ENCODE measurements at places on chromosomes 5 and 9.

DNA sequence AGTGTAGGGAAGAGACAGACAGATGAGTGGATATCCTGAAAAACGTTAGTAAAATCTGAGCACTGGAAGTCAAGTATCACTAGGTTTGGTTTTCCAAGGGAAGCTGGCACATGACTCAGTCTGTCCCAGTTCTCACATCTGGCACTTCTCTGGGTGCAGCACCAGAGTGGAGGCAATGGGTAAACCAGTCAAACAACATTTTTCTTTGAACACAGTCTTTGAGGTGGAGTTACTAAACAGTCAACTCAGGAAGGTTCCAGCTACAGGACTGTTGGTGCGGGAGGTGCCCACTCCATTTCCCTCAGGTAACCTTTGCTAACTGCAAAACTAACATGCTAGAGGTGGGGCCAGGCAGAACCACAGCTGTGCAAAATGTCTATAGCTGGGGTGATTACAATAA is 301.4 kb upstream of the RFX3 start:
- DNase-seq = no peak

DNA sequence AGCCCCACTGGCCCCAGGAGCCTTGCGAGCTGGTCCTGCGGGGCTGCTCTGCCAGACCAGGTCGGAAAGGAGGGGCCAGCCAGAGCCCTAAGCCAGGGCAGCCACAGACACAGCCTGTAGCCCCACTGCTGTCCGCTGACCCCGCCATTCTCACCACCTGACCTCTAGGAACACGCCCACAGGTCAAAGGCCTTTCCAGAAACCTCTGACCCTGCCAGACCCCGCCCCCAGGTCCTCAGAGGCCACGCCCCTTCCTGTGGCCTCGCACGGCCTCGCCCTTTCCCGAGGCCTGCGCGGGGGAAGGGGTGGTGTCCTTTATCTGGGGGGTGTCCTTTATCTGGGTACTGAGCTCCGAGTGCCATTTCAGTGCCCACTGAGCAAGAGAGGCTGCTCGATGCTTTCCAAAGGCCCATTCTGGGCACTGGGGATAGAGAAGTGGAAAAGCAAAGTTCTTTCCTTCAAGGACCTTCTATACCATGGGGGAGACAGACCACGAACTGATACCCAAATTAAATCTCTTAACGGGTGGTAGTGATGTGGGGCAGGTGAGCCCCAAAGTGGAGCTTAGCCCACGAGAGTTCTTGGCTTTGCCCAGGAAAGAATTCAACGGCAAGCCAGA is 46.5 kb downstream of the P4HA2 start:
- no peak for DNase-seq

DNA sequence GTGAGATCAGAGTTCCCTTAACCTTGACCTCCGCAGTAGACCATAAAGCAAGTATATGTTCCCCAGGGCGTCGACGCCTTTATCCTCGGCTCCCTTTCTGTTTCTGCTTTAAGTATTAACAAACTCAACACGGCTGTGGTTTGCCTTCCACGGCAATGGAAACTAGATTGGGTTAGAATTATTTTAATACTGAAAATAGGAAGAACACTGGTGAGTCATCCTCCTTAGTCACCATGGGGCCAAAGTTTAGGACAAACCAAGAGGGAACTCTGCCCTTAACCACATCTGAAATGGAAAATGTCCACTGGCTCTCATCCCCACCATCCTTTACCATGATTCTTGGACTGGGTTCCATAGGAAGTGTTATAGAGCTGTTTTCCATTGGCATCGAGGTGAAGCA is 386.1 kb downstream of the ACTL7B start:
- peak; percentile 93 for DNase-seq

- no peak for DNase-seq
Measured at GRCh38 chr9:18268381-18268780, 205.6 kb upstream of the ADAMTSL1 start.

DNA sequence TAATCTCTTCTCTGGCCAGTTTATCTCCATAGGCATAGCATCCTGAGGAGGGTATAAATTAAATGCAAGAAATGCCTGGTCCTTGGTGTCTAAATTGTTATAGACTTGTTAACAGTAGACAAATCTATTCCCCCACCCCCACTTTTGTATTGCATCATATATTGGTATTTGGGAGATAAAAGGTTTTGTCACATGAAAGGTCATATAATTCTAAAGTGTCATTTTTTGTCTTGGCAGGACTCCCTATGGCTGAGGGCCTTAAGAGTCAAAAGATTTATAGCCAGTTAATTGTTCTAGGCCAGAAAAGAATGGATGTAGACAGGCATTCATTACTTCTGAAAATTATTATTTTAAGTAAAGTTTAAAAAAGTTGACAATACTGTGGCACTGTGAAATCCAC is 90.3 kb upstream of the MOCS2 start:
- DNase-seq = no peak

- DNase-seq = no peak
Measured at GRCh38 chr9:134422301-134423090, 96.2 kb downstream of the RXRA start.

- DNase-seq = peak; percentile 56
Measured at GRCh38 chr5:143153332-143154119, 250.0 kb downstream of the NR3C1 start.

GRCh38 chr5:151038801-151039238 is 18.4 kb downstream of the GPX3 start:
- peak; percentile 61 for DNase-seq

DNA sequence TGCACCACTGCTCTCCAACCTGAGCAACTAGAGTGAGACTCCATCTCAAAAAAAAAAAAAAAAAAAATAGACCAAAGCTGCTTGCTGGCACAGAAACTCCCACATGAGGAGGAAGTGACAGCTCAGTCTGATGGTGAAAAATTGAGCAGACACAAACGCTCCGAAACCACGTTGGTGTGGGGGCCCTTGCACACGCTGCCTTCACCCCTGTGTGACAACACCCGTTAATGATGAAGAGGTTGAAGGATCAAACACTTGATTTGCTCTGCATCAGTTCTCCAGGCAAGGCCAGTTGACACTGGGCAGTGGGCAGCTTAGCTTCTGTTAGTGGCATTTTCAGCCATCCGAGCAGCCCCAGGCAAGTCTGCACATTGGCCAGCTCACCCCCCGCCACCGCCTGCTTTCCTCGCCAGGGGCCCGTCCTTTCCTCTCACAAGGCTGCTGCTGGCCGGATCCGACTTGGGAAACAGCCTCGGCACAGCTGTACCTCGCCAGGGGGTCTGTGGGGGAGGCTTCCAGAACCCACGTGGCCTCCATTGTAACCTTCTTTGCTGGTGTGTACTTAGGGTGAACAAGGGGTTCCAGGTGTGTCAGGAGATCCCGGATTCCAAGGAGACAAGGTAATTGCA is 79.8 kb downstream of the COL27A1 start:
- peak; percentile 6 for DNase-seq

DNA sequence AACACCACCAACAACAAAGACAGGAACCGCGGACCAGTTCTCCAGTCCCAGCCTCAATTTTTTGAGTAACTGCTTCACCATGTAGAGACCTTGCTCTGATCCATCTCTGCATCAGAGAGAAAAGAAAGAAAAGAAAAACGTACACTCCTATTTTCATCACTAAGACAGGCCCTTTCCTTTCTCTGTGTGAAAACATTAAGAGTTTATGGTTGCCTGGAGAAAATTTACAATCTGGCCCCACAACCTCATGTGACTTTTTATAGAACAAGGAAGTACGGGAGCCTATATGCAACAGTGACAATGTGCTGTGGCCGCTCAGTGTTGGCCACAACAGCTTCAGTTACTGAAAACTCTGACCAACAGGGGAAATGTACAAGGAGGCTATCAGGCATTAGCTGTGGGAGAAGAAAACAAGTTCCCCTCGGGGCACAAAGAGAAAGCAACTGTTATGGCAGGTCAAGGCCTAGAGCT is 272.9 kb upstream of the PTGER4 start:
- peak; percentile 70 for DNase-seq

DNA sequence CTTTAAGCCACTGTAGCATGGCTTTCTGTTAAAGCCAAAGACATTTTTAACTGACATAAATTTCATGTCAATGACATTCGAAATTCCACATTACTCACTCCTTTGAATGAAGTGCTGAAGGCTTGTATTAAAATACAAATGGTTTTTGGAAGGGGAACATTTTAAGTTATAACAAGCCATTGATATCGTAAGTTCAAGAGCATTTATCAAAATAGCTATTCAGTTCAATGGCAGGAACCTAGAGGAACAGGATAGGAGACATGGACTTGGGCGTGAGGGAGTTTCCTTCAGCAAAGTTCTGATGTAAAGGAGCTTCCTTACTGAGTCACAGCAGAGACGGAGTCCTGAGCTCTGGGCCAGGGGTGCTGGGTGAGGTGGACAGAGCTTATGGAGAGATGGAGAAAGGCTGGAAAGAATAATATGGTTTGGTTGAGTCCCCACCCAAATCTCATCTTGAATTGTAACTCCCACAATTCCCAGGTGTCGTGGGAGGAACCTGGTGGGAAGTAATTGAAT is 631.8 kb downstream of the BNC2 start:
- DNase-seq = no peak

DNA sequence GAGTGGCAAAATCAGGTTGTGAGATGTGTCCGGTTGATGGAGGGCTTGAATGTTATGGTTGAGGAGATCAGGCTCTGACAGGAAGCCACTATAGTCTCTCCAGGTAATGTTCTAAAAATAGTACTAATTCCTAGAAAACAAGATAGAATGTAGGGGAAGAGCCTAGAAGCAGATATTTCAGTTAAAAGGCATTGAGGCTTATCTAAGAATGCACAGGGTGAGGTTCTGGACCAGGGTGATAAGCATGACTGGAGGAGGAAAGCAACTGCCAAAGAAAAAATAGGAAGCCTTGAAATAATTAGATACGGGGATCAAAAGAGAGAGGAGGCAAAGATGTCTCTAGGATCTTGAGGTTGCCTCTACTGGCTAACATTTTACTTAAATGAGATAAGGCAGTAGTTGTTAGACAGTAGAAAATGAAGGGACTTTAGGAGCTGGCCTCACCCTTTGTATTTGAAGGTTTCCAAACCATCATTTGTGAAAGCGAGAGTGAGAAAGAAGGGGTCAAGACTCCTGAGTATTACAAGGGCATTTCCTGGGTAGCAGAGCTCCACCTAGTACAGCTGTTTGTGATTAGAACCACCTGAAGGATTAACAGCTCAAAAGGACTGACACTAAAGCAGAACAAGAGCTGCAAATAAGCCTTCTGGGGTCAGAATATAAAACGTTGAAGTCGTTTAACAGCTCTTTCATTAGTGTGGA is 15.4 kb upstream of the ARL15 start:
- no peak for DNase-seq

DNA sequence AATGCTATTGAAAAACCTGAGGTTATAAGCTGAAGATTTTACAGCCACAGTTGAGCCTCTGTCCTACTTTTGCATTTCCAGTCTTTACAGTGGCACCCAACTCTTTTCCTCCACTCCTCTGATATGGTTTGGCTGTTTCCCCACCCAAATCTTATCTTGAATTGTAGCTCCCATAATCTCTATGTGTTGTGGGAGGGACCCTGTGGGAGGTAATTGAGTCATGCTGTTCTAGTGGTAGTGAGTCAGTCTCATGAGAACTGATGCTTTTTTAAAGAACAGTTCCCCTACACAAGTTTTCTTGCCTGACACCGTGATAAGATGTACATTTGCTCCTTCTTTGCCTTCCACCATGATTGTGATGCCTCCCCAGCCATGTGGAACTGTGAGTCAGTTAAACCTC is 646.1 kb upstream of the SEMA6A start:
- no peak for DNase-seq

DNA sequence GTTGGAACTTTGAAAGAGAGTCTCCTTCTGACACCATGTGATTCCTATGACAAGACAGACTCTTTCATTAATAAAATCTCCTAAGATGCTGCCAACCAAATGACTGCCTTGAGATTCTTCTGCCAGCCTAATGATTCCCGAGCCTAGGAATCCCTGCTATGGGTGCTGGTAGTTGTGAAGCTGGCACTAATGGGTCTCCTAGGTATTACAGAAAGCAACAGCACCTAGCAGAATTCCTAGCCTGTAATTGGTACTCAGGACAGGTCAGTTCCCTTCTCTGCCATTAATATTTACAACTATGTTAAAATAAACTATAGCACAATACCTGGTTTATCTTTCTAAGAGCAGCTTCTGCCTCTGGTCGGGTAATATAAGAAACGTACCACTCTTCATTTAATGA is 19.3 kb downstream of the C5orf58 start:
- no peak for DNase-seq

DNA sequence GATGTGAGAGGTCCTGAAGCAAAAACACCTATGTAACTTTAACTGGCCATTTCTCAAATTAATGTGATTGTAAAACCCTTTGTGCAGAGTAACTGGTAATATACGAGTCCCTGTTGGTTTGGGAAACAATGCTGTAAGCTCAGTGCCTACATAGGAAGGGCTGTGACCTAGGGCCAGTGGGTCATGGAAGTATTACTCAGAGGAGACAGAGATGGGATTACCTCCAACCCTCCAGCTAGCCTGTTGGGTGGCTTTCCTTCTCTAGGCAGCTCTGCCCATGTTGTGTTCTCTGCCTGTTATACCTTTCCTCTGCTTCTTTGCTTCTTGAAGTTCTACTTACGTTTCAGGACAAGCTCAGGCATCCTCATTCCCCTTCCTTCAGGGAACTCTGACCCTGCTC is 294.8 kb upstream of the RFX3 start:
- DNase-seq = no peak

- DNase-seq = no peak
Measured at GRCh38 chr5:93578813-93579691, 2.0 kb downstream of the NR2F1-AS1 start.

GRCh38 chr9:103798620-103799019 is 295.5 kb upstream of the SMC2 start:
- DNase-seq = peak; percentile 16

- no peak for DNase-seq
Measured at GRCh38 chr9:135772702-135773493, 70.9 kb downstream of the KCNT1 start.

DNA sequence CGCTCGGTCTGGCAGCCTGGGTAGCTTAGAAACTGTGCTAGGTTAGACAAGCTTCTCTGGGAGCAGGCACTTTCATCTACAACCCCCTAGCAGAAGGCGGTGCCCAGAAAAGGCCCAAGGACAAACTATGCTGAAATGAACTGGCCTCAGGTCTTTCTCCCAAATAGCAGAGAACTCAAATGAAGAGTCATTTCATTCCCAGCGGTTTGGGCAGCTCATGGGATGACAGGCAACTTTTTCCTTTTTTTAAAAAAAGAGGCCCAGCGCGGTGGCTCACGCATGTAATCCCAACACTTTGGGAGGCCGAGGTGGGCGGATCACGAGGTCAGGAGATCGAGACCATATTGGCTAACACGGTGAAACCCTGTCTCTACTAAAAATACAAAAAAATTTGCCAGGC is 2.5 kb downstream of the RAPGEF1 start:
- no peak for DNase-seq

- DNase-seq = no peak
Measured at GRCh38 chr9:75911390-75911789, 20.9 kb downstream of the PCSK5 start.

GRCh38 chr9:4679268-4680172 is at the start of gene CDC37L1:
TSS of gene CDC37L1 (plus strand) at chr9:4679569. CDS start at chr9:4679768, 199 bp downstream.
- DNase-seq = peak; percentile 99

GRCh38 chr5:174448662-174449061 is 275.7 kb upstream of the MSX2 start:
- DNase-seq = no peak
